T-helper 2 cell (primary cell): ENCODE measurements at places on chromosomes 7 and 10.

DNA sequence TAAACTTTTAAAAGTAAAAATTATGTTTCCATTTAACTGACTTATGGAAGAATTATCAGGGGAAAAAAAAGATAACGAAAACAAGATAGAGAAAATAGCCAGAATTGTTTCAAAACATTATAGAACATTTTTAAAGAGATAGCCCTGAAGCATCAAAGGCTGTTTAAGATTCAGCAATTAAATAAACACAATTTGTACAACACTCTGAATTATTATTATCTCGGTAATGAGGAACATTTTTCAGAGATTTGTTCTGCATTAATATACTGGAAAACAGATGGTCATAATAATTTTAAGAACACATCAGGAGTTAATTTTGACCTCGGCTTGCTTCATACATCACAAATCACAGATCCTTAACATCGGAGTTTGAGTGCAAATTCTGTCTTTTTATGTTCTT lies 643.8 kb downstream of the SORCS1 start:
- DNase-seq = no peak

DNA sequence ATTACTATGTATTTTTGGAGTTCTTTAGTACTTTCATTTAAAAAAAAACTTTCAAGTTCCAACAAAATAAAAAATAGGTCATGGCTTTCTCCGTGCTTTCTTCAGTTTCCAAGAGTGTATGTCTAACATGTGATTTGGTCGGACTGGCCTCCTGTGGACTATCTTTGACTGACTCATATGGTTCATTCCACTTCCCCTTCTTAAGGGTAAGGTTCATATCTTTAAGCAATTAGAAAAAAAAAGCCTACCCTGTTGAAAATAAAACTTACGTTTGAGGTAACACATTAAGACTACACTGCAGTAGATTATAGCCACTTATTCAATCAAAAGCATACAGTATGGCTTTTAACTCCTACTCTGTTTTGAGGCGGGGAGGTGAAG lies 112.8 kb upstream of the AHR start:
- DNase-seq = no peak

DNA sequence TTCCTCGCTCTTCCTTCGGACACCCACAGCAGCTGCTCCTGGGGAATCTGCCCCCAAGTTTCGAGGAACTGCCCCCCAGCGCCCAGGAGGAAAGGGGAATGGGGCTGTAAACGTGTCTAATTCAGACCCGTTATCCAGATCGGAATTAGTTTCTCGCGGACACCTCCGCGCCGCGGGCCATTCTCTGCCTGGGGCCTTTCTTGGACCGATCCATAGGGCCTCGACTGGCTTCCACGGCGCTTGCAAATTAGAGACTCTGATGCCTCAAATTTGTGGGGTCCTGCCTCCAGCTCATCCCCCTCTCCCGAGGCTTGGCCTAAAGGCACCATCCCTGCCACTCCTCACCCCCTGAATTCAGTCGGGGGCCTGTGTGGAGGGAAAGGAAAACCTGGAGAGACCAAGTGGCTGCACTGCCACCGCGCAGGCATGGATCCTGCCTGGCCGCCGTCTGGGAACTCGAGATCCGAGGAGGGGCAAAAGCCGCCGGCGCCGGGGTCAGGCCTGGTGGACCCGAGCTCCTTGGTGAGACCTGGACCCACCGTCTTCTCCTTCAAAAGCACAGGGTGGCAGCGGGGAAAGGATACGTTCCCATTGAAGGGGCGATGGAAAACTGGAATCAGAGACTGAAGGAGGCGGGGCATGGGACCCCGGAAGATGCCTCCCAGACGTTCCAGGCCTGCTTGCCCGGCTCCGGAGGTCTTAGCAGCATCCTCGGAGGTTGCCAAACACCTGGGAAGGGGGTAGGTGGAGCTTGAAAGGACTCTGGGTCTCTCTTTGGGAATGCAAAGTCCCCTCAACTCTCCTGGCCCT lies 13.7 kb downstream of the LBX1 start:
- no peak for DNase-seq

DNA sequence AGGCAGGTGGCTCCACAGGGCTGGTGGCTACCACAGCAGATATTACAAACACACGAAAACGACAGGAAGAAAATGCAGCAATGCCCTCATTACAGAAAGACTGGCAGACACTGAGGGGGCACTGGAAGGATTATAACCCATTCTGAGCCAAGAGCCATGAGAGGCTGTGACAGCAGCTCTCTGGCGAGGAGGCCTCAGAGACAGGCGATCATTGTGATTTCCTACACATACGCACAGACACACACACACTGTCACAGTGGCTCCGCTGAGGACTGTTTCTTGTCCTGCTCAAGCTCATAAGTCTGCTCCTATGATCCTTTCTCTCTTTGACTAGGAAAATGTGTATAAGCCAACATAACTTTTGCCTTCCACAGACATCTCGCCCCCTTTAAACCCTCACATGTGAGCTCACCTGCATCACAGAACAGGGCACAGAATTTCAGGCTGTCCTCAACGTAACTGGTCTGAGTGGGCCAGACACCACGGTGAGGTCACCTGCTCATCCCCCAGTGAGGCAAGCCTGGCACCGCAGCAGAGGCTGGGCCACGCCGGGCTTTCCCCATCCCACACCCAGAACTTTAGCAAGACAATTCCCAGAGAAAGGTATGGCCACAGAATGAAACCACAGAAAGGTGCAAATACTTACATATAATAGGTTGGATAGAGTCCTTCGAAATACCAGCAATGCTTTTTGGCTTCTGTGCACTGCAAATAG lies 51.7 kb downstream of the VOPP1 start:
- no peak for DNase-seq
